ENCODE measurements at places on chromosomes 3 and 15.

DNA sequence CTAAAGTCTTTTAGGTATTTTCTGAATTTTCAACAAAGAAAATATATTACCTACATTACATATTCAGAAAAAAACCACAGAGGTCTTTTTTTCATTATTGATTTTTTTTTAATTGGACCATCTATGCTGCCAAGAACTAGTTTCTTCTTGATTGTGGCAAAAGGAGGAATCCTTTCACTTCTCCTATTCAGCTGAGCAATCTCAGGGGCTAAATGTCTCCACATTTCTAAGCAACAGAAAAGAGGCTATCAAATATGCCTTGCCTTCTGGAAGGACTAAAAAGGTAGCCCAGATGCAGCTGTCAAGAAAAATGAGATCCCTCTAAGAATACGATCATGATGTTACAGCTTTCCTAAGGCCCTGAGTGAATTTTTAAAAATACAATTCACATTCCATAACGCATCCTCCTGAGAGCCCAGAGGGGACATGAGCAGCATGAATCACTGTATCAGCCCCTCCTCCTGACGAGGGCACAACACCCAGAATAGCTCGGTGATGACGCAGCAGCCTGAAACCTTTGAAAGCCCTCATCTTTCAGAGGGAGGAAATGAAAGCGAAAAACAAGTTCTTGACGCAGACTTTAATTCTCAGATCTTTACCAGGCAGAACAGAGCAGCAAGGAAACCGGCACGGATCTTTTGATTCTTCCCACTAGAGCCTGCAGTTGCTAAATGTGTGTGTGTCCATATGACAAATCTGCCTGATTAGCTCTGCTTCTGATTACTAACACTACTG is 24.6 kb downstream of the RUBCN start:
- no peak for DNase-seq

- no peak for DNase-seq
Measured at GRCh38 chr3:128315313-128315712, 151.4 kb downstream of the DNAJB8 start.

- no peak for DNase-seq
Measured at GRCh38 chr15:85870216-85871014, 75.7 kb upstream of the KLHL25 start.

DNA sequence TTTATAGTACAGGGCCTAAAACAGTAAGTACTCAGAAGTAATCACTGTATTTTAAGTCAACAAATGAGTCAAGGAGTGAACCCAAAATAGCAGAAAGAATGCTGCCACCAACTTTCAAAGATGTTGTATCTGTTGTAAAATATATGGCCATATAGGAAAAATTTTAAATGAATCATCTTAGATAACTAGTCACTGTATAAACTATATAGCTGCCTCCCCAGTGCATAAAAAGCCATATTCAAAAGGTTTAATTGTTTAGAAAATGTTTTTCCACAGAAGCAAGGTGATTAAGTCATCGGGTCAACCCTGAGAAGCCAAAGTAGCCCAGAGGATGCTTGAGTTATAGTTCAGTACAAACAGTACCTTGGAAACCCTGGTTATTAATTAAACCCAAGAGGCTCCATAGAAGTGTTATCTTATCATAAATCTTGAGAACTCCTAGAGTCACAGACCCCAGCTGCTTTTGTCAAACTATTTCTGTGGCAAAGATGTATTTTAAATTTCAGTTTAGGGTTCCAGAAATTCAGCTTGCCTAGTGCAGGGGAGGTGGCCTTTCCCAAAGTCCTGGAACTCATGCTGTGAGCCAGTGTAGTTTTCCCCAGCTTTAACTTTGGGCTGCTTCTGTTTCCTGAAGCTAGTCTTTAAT is 39.2 kb downstream of the MBNL1 start:
- DNase-seq = peak; percentile 34

DNA sequence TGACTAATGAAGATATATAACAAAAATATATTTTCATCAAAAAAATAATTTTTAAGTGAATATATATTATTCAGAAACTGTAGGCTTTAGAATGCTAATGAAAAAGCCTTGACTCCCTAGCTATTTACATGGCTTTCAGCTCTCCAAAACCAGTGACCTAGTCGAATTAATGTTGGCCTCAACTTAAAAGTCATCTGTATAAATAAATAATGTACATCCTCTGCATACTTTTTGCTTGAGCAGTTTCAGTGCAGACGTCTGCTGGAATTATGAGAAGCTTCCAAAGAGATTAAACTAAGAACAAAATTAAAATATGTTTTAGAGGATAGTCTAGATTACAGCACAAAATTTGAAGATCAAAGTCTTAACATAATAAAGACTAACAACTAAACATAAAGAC is 520.4 kb upstream of the ALCAM start:
- no peak for DNase-seq

DNA sequence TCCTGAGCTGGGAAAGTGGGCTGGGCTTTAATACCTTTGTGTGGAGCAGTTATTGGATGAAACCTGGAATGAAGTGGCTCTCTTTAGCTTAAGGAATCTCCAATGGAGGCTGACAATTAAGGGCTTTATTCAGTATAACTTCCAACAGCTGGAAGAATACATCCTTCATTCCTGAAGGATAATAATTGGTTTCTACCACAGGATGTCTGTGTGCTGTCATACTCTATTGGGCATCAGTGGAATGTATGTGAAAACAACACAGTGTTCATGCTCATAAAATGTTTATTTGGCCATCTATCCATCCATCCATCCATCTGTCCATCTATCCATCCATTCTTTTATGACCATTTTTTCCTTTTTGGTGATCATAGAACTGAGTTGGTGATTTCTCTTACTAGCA is 220.7 kb upstream of the GAP43 start:
- DNase-seq = no peak

DNA sequence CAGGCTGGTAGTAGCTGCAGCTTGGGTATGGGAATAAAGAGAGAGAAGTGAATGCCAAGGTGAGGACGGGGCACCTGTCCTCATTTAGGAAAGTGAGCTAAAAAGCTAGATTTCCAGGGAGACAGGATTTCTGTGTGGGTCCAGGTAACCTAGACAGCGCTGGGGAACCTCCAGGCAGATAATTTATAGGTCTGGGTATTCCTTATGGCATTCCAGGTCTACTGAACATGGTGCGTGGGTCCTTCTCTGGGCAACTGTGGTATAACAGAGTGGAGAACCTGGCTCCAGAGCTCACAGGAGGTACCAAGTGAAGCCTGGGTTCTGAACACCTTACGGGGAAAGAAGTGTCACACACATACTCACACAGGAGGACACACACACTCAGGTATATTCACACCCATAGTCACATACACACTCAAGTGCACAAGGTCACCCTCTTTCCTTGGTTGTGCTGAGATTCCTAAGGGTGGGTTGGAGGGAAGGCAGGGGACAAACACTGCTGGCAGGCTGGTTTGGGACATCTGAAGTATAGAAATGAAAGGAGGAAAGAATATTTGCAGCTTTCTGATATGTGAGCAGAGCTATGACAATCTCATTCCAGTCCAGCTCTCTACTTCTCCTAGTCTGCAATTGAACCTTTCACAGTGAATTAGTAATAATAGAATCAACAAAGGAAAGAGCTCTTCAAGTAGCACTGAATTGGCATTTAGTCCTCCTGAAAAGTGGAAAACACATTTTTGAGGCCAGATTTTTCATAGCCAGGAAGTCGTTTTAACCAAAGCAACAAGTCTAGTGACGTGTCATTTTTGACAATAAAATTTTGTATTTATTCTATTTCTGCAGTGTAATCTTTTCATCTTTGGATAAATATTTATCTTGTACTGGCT is 37.4 kb upstream of the ITGA11 start:
- DNase-seq = no peak

DNA sequence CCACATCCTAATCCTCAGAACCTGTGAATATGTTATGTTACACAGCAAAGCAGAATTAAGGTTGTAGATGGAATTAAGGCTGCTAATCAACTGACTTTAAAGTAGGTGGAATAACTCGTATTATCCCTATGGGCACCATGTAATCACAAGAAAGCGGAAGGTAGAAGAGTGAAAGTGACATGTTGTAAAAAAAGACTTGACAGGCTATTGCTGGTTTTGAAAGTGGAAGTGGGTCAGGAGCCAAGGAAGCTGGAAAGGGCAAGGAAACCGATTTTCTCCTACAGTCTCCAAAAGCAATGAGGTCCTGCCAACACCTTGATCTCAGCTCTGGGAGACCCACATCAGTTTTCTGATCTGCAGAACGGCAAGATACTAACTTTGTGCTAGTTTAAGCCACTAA is 6.6 kb downstream of the TP63 start:
- DNase-seq = no peak

DNA sequence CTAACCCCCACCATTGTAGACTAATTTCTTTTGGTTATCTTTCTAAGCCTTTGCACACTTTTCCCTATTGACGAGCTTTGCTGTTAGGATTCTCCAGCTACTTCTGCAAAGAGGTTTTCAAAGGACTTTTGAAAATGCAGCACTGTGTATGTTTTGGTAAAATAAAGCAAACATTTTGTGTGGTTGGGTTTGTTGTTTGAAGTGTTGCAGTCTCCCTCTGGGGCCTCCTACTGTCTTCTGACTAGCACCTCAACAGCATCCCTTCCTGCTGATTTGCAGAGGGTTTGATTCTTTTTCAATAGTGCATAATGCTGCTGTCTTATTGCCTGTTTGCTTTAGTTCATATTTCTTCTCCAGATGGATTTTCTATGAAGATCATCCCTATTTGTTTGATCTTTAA is 775.1 kb upstream of the CFAP20DC start:
- no peak for DNase-seq

- DNase-seq = no peak
Measured at GRCh38 chr15:85581495-85581894, 201.1 kb downstream of the AKAP13 start.

DNA sequence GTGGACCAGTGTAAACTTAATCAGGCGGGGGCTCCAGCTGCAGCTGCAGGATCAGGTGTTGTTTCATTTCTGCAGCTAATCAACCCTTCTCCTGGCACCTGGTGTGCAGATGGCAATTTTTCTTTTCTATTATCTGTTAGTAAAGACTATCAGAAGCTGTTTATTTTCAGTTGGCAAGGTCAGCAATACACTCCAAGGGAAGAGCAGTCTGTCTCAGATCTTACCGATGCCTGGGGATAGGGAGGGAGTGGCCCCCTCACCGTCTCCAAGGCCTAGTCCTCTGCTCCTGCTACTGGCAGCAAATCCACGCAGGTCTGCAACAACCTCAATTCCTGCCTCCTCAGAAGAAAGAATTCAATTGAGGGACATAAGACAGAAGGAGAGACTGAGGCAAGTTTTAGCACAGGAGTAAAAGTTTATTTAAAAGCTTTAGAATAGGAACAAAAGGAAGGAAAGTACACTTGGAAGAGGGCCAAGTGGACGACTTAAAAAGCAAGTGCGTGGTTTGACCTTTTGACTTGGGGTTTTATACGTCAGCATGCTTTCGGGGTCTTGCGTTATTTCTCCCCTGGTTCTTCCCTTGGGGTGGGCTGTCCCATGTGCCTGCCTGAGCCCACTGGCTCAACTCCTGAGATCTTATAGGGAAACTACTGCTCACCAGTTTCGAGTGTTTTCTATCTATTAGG is 9.2 kb downstream of the CCRL2 start:
- no peak for DNase-seq

DNA sequence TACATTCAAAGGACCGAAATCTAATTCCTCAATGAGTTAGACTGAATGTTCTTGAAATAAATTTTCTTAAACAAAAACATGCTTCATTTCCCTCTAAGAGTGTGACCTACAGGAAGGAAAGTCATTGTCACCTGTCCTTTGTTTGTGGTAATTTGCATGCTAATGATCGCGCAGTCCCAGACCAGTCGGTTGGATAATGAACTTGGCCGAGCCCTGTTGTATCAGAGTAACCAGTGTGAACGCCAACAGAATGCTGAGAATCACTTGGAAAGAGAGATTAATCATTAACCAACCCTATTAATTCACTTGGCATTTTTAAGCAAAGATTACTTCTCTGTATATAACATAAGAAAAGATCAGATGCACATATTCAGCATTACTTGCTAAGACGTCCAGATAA is 8.1 kb upstream of the ARNT2 start:
- DNase-seq = no peak

GRCh38 chr15:29571792-29572431 is 250.4 kb downstream of the TJP1 start:
- DNase-seq = no peak

DNA sequence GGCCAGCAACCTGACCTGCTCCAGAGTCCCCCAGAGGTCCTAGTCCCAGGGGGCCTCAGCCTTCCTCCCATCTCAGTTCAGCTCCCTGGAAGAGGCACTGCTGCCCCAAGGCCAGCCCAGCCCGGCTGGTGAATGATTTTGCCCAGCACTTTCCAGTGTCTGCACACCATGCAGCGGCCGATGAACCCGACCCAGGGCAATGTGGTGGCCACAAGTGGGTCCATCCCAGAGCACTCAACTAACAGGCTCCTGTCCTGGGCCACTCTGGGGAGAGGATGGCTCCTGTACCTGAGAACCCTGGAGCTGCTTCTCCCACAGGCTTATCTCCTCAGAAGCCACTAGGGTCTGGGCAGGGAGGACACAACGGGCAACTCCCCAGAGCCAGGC is 39.2 kb downstream of the PTPN23 start:
- DNase-seq = no peak

DNA sequence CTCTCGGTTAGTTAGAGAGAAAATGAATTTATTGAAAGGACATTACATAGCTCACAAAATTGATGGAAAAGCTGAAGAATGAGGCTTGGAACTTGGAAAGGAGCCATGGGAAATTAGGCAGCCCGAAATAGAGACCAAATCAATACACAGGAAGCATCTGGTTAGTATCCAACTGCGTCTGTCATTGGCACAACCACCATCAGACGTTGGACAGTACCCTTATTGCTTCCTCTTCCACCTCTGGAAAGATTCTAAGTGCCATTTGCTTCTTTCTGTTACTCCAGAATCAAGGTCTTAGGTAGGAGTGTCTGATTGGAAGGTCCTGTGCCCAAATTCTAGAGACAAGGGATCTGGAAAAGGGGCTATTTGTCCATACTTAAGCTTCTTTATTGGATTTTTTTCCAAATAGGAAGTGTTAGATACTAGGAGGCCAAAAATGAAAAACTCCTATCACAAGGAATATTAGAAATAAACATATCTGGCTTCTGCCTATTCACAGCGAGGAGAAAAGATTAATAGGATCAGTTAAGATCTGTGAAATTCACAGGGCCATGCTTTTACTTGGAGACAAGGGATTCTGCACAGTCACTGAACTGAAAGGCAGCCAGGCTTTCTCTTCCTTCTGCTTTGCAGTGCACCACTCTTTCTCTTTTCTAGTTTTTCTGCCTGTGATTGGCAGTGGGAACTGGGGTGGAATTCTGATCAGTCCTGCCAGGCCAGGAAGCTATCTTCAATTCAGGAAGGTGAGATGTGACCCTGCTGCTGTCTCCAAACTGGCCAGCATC is 10.7 kb upstream of the HACD2 start:
- no peak for DNase-seq

Data from DMS79 (cell line).